Dorsolateral prefrontal cortex (tissue), 122 donors: ENCODE measurements at places on chromosomes 1 and 21. TPM values are rescaled to one million over a fixed set of nuclear protein-coding genes. Genes with fewer than 3 reads are reported as not detected.

DNA sequence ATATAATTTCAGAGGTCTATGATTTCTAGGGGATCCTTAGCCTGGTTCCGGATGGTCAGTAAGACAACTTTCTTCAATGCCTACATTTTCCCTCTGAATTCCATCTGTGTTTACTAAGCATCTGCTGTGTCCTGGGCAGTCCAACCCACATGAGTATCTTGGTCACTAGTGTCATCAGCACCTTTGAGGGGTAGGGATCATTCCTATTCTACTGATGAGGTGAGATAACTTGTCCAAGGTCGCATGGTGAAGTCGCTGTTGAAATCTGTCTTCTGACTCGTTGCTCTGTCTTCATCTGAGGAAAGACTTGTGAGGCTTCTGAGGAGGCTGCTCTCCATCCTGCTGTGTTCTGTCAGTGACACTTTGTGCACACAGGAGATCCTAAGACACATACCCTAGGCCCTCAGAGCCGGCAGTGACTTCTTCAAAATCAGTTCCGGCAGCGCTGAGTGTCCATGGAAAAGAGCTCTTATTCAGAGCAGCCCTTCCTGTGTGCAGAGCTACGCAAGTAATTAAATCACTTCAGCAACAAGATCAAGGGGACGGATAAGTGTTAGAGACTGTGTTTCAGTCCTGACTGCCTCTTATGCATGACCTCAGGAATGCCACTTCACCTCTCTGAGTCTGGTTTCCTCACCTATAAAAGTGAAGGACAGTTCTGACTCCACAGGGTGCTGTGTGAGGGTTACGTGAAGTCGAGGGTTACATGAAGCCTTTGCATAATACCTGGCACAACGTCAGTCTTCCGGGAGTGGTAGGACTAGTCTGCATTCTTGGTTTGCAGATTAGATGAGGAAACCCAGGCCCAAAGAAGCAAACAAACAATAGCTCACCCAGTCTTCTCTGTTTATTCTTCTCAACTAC is 28.4 kb downstream of the AK2 start:
- DNase-seq: no peak

- DNase-seq: no peak
Observed at GRCh38 chr1:17795836-17796645, 40.9 kb downstream of the ACTL8 start.

DNA sequence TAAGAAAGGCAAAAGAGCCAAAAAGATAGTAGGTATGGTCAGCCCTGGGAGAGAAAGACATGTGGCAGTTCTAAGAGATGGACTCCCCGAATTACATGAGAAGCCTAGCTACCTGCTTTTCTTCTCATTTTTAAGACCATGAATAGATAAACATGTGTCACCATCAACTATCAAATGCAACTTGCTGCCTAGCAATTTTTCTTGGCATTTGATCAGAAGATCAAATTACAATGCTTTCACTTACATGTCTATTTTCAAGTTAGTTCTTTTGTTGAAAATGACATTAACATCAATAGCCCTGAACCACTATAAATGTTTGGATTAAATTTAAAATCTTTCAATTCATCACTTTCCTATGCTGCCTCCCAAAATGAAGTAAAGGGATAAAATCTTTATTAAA is 212.3 kb downstream of the HHIPL2 start:
- no peak for DNase-seq

- no peak for DNase-seq
Observed at GRCh38 chr1:223832637-223832943, 13.2 kb downstream of the TP53BP2 start.

- DNase-seq: no peak
Observed at GRCh38 chr1:114108751-114109255, 44.9 kb downstream of the SYT6 start.

GRCh38 chr1:108817016-108817415 is 39.9 kb downstream of the AKNAD1 start:
- DNase-seq: peak; percentile 50

DNA sequence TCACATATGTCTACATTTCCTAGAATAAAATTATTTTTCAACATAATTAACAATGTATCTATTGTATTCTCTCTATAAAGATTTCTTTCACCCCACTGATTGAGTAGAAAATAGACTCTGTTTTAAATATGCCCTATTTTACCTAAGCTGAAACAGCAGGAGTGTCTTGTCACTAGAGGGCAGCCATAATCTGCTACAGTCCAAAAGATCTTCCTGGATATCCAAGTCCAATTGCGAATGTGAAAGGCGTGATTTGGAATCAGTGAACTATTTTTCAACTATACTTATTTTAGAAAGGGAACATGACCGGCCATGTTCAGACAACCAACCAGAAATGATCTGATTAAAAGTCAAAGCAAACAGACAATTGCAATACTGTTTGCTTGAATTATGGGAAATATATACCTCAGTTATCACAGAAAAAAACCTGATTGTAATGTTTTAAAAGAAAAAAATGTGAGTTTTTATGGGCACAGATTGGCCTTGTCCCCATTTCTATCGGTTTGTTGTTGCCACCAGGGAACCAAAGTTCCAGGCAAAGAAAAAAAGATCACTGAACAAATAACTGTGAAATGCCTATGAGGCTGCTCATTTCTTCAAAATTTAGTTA is 1211.0 kb upstream of the ADGRL4 start:
- no peak for DNase-seq

GRCh38 chr1:84247425-84248220 is 53.9 kb upstream of the SAMD13 start:
- no peak for DNase-seq

DNA sequence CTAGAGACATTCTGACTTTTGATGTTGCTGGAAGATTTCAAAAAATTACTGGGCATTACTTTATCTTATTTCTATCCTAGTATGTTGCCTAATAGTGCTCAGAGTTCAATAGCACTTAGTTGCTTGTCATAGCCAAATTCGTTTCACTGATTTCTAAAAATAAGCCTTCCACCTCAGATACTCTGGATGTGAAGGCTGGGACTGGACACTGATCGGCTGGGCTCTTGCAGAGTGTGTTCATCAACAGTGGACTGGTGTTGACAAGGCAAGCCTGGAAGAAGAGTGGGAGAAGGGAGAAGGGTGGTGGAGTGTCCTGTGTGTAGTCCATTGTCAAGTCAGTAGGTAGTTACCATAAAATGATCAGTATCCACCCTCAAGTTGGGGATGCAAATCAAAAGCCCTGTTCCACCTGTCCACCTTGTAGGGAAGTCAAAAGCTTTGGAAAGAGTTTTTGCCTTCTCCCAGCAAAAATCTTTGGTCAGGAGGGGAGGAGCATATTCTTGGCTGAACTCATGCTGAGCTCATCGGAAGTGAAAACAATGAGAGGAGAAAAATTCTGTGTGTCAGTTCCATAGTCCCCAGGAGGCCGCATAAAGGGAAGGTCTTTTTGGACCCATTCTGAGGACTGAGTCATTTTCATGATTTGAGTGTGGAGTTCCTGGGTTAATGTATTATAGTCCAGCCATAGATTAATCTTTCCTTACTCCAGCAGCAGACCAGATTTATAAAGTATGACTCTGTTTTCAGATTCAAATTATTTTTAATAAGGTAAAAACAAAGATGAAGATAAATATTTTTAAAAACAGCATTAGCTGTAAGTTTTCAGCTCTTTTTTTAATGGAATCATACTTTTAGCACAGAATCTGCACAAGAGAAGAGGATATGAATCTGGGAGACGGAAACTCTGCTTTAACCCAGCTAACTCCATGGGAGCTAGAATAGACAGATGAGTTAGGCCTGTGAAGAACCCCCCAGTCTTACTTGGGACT is 99.5 kb upstream of the BMP8A start:
- DNase-seq: no peak

- no peak for DNase-seq
Observed at GRCh38 chr1:84361796-84362195, 36.5 kb upstream of the DNASE2B start.

- peak; percentile 87 for DNase-seq
Observed at GRCh38 chr1:27671964-27672749, at the start of gene IFI6. Gene IFI6, minus strand, starts transcription at chr1:27672192. Its CDS starts 2,878 bp downstream, at chr1:27669314.

- DNase-seq: no peak
Observed at GRCh38 chr21:32534113-32534512, 51.2 kb downstream of the TCP10L start.

- no peak for DNase-seq
Observed at GRCh38 chr1:3524556-3525203, 70.2 kb downstream of the ARHGEF16 start.

DNA sequence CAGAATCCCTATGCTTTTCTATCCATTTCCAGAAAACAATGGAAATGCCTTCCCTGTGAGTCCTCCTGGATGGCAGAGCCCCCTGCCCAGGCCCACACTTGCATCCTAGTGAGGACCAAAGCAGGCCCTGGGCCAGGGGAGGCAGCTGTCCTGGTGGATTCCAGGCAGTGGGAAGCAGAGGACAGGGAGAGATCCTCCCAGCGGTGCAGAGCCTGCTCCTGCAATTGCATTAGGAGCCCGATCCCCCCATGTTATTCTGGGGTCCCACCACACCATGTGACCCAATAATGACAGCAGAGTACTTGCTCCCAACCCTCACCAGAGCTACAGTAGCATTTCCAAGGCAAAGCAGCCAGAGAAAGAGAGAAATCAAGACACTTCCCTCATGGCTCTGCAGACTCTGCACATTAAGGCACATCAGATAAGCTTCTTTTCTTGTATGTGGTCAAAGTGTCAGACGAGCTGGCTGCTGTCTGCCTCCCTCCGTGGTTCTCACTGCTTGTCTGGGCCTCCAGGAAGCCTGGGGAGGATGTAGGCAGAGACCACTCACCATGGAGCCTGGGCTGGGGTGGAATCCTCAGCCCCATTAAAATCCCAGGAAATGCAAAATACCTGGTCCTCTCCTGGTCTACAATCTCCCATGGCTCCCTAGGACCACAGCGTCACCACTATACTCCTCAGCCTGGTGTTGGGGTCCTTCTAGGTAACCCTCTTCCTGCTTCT is 54.9 kb upstream of the RUNX3 start:
- DNase-seq: no peak

GRCh38 chr1:177632923-177633615 is 336.8 kb downstream of the SEC16B start:
- DNase-seq: no peak

GRCh38 chr21:33339135-33339534 is 14.4 kb downstream of the IFNAR1 start:
- no peak for DNase-seq

GRCh38 chr1:157955857-157956256 is 37.6 kb upstream of the KIRREL1 start:
- DNase-seq: no peak

DNA sequence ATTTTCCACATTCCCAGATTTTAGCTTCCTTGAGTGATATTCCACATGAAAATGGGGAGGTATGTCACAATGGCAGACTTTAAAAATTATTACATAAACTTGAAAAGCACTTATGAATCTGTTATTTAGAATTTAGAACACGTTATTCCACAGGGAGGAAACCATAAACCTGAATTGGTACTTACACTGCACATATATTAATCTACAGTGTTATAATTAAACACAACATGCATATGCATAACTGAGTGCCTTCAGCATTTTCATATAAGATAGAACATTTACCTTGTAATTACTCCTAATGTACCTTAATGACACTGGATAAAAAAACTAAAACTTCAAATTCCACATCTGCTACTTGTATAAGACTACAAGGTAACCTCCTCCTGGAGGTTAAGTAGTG is 9.8 kb downstream of the ARHGAP29 start:
- DNase-seq: no peak

GRCh38 chr1:210222340-210223006 is 10.1 kb upstream of the SERTAD4 start:
- no peak for DNase-seq

GRCh38 chr1:222787729-222788128 is 27.1 kb upstream of the DISP1 start:
- no peak for DNase-seq

DNA sequence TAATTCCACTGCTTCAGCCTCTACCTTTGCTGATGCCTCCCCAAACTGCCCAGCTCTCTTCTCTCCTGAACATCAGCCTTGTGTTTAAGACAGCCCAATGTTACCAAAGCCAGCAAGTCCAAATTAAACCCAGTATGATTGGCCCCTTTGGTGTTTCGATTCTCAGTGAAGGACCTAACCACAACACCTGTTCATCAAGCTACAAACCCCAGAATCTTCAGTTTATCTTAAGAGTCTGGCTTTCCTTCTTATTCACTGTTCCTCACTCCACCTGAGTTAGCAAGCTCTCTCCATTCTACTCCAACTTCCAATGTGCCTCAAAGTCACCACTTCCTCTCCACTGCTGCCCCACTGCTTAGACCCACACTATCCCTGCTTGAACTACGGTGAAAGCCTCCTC is 25.5 kb upstream of the ITPKB start:
- DNase-seq: no peak

DNA sequence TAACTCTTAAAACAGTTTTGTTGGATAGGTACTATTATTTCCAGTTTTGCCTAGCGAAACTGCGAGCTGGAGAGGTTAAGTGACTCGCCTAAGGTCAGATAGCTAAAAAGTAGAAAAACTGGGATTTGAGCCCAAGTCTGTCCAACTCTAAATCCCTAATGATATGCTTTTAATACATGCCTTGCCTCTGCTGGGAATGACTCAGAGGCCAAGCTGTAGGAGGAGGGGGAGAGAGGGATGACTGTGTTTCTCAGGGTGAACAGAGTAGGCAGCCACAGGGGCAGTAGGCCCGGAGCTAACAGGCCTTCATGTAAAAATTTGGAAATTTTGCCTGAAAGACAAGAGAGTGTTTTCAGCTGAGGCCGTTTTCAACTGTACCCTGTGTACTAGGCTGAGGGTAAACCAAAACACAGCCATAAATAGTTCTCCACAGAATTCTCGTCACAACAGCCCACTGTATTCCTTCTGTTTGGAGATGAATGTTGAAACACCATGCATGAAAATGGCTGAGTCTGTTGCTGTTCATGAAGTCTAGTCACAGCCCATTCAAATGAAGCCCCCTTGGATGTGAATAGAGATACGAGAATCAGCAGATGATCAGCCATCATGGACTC is 107.5 kb upstream of the HOOK1 start:
- no peak for DNase-seq

The FGR gene
- total RNA-seq: 8.6 TPM

The PARS2 gene
- 5.9 TPM for total RNA-seq

The ADGRB2 gene
- 174 TPM for total RNA-seq

The SPATA46 gene
- total RNA-seq: not detected

The TMEM269 gene
- not detected for total RNA-seq

The MTMR11 gene
- 14.1 TPM for total RNA-seq

The BSND gene
- total RNA-seq: not detected
